ENCODE measurements at places on chromosomes 4 and X.

- no peak for DNase-seq
Observed at GRCh38 chr4:151569650-151570049, 160.7 kb downstream of the FHIP1A start.

GRCh38 chr4:60897415-60897814 is 302.7 kb upstream of the ADGRL3 start:
- peak; percentile 7 for DNase-seq

DNA sequence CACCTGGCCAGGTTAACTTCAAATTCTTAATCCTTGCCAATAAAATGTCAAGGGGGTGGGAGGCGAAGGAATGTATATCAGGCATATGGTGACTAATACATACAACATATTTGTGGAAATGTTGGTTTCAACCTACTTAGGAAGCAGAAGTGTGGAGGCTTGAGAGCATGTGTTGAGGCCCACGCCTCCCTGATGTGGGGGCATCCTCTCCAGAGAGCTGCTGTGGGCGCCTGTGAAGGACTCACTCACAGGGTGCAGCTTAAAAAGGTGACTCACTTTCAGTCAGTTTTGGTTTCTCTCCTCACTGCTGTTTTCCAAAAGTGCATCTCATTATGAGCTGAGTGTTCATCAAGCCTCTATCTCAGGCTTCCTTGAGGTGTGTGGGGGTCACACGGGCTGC is 27.5 kb downstream of the LNX1 start:
- no peak for DNase-seq

DNA sequence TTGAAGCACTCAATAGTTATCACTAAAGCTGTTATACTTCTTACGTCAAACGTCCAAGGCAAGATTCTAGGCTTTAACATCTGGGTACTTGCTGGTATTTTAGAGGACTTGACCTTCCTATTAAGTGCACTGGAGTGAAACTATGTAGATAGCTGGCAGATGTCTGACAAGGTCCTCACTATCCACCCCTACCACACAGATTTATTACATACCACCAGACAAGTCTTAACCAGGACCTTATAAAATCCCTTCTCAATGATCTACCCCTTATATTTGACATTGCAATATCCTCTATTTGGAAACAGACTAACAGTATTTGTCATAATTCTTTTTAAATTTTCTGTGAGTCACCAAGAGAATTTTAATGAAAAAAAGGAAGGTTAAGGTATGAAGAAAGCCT is 78.8 kb downstream of the PDGFC start:
- peak; percentile 64 for DNase-seq

DNA sequence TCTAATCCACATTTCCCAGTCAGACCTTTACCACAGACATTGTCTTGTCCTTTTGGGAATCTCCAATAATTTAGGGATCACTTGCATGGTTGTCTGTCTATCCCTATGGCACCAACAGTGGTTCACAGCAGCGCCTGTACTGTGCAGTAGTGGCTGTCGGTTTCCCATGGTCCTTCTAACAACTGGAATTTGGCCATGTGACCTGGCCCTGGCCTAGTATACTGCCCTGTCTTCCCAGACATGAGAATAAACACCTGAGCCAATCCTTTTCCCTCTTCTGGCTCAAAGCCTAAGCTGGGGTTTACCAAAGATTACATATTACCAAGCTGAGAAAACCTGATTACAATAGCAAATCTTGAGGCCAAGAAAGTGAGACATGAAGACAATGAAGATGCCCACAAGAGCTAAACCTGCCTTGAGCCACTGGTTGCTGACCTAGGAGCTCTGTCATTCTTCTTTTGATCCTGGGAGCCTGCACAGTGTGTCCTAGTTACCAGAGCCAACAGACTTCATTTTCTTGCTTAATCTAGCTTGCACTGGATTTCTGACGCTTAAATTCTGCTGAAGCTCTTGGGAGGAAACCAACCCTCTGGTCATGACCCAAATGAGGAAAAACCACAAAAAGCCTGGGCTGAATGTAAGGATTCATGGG is 92.1 kb downstream of the SCD5 start:
- peak; percentile 40 for DNase-seq

GRCh38 chr4:52685316-52685715 is 26.2 kb upstream of the USP46 start:
- DNase-seq: no peak

GRCh38 chr4:40737879-40738278 is 11.9 kb upstream of the NSUN7 start:
- no peak for DNase-seq

- no peak for DNase-seq
Observed at GRCh38 chrX:54288968-54289367, 68.9 kb downstream of the WNK3 start.

Data from kidney (tissue), 22 donors.